WTC11 (cell line): ENCODE measurements at places on chromosomes 6 and 20.
A peak's percentile ranks its signal among the peaks of the same experiment; 100 is the strongest.

DNA sequence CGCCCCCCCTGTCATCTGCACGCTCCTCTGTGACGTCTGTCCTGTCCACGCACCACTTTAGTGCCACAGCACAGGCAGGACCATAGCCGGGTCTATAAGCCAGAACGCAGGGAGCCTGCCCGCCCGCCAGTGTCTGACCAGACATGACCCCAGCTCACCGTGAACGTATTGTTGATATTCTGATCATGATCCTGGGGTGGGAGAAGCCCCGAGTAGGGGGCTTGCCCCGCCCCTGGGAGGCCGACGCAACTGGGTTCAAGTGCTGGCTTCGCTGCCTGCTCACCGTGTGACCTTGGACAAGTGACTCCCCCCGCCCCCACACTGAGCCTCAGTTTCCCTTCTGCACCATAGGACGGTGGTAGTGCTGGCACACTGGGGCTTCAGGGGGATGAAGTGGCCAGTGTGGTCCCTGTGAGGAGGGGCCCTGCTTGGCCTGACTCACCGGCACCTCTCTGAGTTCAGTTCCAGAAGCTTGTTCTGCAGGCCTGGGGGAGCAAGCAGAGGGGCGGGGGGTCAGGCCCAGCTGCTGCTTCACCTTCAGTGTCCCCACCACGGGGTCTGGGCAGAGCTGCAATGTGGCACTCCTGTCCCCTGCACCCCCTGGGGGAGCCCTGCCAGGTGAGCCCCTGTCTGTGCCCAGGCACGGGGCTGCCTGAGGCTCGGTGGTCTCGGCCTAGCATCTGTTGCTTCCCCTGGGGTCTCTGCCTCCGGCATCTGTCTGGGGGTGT, 9.2 kb downstream of the RBBP8NL start:
- DNase-seq: no peak

GRCh38 chr6:39945626-39946025, 11.4 kb upstream of the MOCS1 start:
- no peak for DNase-seq

DNA sequence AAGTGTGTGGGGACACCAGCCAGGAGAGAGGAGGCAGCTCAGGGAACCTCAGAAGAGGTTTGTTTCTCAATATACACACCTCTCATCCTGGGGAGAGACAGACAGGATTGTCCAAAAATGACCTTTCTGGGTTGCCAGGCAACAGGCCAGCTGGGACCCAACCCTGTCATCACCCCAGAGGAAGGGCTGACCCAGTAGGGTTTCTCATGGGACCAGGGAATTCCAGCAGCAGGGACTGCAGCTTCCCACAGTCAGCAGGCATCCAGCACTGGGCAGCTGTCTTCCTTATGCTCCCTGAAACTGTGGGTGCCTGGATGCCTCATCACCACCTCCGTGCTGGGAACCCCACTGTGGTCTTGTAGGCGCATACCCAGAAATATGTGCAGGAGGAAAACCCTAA, 1.3 kb downstream of the C20orf202 start:
- no peak for DNase-seq

DNA sequence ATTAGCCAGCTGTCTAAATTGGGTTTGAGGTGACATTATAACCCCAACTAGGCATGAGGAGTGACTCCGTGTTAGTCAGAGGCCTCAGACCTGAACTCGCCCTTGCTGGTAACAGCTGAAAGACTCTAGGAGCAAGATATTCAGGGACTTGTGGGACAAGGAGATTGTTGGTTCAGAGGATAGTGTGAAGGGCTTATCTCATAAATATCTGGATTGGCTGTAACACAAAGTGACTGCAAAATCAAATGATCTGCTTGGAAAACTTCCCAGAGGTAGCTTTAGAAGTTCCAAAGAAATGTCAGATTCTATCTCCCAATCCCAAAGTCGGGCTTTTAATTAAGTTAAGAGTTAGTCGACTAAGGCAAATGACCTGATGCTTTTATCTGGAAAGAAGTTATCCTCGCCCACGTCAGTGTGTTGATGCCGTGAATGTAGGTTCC, 72.4 kb downstream of the TULP4 start:
- DNase-seq: no peak

GRCh38 chr6:157012355-157012754, 235.2 kb downstream of the ARID1B start:
- DNase-seq: no peak

DNA sequence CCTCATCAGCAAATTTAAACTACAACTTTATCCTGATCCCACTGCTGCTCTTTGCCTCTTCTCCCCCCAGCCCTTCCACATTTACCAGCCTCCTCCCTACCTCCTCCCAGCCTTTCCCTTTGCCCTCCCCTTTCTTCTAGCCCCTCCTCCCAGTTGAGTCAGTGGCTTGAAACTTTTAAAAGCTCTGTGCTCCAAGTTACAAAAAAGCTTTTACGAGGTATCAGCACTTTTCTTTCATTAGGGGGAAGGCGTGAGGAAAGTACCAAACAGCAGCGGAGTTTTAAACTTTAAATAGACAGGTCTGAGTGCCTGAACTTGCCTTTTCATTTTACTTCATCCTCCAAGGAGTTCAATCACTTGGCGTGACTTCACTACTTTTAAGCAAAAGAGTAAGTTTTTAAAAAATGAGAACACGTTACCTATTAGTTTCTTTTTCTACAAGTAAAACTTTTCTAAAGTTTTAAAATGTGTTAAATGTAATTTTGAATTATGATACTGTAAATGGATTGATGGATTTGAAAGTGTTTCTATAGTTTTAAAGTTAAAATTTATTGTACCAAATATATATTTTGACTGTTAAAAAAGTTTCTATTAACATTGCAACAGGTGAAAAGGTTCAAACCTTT, at the start of gene GJA1:
Gene GJA1, plus strand, starts transcription at position 203 of the 626 bp plus-strand sequence. CDS start 11,202 bp downstream, outside the sequence.
- peak; percentile 45 for DNase-seq

- DNase-seq: no peak
Observed at GRCh38 chr6:715709-716491, 23.0 kb upstream of the EXOC2 start.

- DNase-seq: no peak
Observed at GRCh38 chr6:145964948-145965366, 799 bp upstream of the SHPRH start.

DNA sequence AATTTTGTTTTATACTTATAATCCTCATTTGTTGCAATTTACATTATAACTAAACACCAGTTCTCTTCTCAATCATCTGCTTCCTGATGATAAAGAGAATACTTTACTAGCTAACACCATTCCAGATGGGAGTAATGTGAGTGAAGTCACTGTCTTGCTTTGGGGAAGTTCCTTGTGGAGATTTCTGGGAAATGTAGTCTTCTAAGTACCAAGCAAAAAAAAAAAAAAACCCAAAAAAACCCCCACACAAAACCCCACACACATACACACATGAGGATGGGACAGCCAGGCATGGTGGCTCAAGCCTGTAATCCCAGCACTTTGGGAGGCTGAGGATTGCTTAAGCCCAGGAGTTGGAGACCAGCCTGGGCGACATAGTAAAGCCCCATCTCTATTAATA, 2.2 kb upstream of the SNPH start:
- DNase-seq: no peak

- no peak for DNase-seq
Observed at GRCh38 chr20:58720890-58721289, 28.3 kb downstream of the NPEPL1 start.

DNA sequence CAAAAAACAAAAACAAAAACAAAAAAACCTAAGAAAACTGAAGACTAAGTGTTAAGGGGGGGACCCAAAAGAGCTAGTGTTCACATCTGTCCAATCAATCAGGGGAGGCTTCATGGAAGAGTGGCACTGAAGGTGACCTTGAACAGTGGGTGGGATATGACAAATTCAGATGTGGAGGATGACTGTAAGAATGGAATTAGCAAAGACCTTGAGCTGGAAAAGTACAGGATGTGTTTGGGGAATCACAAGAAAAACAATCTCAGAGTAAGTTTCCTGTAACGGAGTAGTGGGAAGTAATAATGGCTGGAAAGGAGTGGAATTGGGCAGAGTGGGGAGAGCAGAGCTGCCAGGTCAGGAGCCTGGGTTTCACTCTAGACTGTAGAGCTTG, 2.9 kb upstream of the IER3 start:
- DNase-seq: no peak

GRCh38 chr6:111445861-111446267, 37.2 kb downstream of the REV3L start:
- DNase-seq: no peak

- no peak for DNase-seq
Observed at GRCh38 chr20:31951203-31951529, 680 bp downstream of the PDRG1 start.

- DNase-seq: no peak
Observed at GRCh38 chr20:63697357-63697867, 960 bp downstream of the TNFRSF6B start.

- no peak for DNase-seq
Observed at GRCh38 chr6:131989036-131989435, 37.9 kb upstream of the CCN2 start.

DNA sequence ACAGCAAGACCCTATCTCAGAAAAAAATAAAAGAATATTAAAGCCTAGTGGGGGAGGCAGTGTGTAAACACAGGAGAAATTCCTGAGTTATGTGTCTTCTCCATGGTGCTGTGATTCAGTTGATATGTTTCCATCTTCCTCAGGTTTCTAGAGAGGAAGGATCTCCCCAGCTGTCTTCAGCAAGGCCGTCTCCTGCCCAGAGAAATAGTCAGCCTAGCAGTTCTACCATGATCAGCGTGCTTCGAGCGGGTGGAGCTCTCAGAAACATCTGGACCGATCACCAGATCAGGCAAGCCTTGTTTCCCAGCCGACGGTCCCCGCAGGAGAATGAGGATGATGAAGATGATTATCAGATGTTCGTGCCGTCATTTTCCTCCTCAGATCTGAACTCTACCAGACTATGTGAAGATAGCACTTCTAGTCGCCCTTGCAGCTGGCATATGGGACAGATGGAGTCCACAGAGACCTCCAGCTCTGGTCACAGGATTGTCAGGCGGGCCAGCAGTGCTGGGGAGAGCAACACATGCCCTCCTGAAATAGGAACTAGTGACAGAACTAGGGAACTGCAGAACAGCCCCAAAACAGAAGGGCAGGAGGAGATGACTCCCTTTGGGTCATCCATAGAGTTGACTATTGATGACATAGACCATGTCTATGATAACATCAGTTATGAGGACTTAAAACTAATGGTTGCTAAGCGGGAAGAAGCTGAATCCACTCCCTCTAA, 34.9 kb upstream of the MTHFD1L start:
- no peak for DNase-seq

DNA sequence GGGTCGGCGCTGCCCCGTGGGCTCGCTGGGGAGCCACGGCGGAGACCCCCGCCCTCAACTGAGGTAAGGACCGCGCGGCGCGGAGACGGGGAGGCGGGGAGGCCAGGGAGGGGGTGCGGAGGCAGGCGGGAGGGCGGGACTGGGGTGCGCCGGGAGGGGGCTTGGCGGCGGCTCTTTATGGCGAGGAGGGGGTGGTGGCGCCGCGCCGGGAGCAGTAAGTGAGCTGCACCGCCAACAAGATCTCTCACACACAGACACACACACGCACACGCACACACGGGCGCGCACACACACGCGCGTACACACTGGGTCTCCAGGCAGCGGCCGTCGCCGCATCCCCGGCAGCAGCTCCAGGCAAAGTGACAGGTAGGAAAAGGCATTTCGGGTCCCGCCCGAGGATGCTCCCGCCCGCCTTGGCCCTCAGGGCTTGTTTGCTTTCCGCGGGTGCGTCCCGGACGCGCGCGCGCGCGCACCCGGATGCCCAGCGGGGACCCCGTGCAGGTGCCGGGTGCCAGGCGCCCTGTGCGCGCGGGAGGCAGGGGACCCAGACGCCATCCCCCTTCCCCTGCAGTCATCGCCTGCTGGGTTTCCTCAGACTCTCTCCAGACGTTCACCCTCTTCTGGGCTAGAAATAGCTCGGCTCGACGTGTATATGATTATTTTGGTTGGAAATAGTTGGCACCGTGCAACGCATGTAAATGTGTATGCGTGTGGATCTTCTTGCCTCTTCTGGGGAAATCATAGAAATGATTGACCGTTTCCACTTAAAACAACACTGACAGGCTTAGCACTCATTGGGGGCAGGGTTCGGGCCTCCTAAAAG, at the start of gene PLCB4:
Gene PLCB4, plus strand, starts transcription at position 247 of the 823 bp plus-strand sequence. CDS start 238,728 bp downstream, outside the sequence.
- peak; percentile 62 for DNase-seq

DNA sequence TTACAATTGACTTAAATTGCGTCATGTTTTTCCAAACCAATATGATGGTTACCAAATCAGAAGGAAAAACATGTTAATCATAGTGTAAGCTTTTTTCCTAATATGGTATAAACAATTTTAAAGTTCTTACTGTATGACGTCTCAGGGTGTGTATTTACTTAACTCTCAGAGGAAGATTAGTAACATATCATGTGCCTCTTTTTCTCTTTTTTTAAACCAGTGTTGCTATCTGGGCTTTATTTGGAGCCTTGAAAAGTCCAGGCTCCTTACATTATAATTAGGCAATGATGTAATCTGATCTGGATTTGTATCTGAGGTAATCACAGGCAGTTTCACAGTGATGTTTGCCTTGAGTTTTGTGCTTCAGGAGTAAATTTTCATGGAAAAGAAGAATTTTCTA, 20.4 kb upstream of the RAB23 start:
- DNase-seq: no peak

DNA sequence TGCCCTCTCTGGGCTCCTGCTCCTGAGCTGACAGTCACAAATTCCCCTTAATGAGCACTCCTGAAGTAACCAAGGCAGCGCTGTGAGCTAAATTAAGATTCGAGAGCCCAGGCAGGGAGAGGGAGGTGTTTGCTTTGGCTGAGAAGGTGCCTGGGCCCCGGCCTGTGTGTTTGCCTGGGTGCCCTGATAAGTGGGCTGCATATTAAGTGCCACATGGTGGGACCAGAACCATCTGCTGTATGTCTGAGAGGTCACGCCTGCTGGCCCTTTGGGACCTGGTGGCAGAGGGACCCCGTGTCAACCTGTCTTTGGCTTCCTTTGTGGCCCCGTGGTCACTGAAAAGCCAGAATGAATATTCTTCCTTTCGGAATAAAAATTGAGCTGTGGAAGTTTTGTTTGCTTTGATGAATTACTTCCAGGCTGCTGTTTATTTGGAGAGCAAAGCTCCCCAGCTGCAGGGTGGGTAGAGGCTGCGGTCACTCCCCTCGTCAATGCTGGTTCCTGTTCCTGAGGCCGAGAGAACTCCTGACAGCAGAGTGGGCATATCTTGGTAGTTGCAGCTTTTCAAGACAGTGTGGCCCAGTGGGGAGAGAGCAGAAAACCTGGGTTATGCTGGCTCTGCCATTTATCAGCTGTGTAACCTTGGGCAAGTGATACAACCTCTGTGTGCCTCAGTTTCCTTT, 17.5 kb upstream of the KCNK16 start:
- no peak for DNase-seq

DNA sequence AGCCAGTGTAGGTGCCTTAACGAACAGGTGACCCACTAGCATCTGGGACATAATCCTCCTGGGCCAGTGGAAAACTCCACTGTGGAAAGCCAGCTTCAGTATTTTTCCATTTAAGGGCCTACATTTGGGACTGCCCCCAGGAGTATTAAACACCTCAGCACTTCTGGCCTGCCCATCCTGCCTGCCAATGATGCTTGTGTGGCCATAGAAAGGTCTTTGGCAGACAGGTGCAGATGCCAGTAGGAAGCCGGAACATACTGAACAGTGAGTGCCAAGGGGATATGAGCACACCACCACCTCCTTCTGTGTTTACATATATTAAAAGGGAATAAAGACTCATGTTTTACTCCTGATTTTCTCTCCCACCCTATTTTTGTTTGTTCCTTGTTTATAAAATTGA, 19.9 kb downstream of the MCM8 start:
- no peak for DNase-seq
